ENCODE measurements at places on chromosomes 2 and 18.

GRCh38 chr2:8265476-8266226 is 416.2 kb upstream of the ID2 start:
- DNase-seq: no peak

- DNase-seq: no peak
Observed at GRCh38 chr2:71710367-71711132, 257.2 kb downstream of the DYSF start.

- no peak for DNase-seq
Observed at GRCh38 chr2:109720380-109721106, 73.6 kb upstream of the RGPD5 start.

GRCh38 chr2:219131327-219131726 is 29.3 kb downstream of the NHEJ1 start:
- DNase-seq: no peak
